ENCODE measurements at places on chromosomes 4 and X. TPM values are rescaled to one million over a fixed set of nuclear protein-coding genes. Genes with fewer than 3 reads are reported as not detected.
A peak's percentile ranks its signal among the peaks of the same experiment; 100 is the strongest.

- DNase-seq = no peak
These were observed 6.2 kb downstream of the SORCS2 start for GRCh38 chr4:7198440-7199128.

DNA sequence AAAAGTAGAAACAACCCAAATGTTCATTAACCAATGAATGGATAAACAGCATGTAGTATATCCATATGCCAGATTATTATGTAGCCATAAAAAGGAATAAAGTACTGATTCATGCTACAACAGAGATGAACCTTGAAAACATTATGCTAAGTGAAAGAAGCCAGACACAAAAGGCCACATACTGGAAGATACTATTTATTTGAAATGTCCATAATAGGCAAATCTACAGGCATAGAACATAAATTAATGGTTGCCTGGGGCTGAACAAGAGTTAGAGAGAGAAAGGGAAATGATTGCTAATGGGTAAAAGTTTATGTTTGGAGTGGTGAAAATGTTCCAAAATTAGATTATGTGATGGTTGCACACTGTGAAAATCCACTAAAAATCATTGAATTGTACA, 44.4 kb downstream of the IL13RA2 start:
- no peak for DNase-seq

- no peak for DNase-seq
These were observed 101.7 kb downstream of the GATB start for GRCh38 chr4:151658959-151659600.

DNA sequence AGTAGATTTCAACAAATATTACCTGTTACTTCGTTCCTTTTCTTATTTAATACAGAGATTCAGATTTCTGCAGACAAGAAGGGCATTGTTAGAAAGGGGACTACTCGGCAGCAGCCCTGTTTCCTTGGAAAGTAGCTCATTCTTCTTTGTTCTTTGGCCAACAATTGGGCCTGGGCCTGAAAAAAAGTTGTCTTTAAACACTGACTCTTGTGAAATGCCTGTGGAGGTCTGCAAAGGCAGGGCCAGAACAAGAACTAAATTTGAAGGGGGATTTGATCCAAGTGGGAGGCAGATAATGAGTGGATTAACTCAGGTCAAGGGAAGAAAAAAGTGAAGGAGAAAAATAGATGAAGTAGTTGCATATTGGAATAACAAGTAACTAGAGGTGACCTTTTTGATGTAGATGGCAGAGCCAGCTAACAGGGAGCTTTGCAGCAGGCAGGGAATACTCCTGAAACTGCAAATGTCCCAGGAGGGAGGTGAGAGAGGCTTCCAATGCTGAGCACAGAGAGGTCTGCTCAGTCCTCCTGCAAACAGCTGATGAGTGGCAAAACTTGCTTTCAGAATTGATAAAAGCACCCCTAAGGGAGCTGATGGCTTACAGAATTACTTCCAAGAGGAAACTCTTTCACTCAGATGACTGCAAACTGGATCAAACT, 393.2 kb upstream of the HS3ST1 start:
- no peak for DNase-seq

GRCh38 chrX:144616317-144616716, 631.0 kb upstream of the SPANXN1 start:
- DNase-seq = no peak

GRCh38 chr4:16192057-16192456, 34.2 kb downstream of the TAPT1 start:
- DNase-seq = no peak

DNA sequence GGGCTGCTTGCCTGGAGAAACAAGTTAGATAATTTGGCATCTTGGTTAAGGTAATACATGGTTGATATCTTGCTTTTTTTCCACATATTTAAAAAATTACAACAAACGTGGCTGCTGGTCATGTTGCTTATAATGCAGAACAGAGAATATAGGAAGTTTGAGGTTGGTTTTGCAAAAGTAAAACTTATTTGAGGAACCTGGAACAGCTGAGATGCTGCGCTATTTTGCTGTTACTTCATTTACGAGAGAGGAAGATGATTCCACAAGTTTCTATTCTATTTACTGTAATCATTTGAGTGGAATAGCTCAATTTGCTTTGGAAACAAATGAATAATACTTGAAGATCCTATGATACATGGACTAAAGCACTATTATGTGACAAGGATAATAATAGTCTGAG, 118.9 kb downstream of the TMA16 start:
- no peak for DNase-seq

UGT2B15 gene
- not detected for total RNA-seq

TAPT1 gene
- 16.8 TPM for total RNA-seq

GRCh38 chr4:15198070-15198727, 195.9 kb downstream of the CPEB2 start:
- peak; percentile 1 for DNase-seq

FAM47A gene
- not detected for total RNA-seq

DNA sequence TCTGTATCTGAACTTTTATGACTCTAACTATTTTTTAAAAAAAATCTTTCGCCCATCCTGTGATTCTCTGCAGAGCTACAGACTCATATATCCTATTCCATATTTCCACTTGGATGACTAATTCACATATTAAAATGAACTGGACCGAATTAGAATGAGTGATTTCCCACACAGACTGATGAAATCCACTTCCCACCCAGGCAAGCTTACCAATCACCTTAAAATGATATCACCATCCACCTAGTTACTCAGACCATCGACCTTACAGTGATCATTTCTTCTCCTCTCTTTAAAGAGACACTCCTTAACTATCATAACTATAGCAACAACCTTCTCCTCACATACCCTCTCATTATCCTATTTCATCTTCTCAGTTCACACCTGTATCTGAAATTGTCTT, 34.1 kb upstream of the GUCY1B1 start:
- DNase-seq = no peak

- DNase-seq = peak; percentile 39
These were observed 33.1 kb upstream of the FGF5 start for GRCh38 chr4:80233390-80233789.

All from RPMI7951 (cell line).